Fibroblast of upper back skin (primary cell): ENCODE measurements at places on chromosomes 16 and 17.

GRCh38 chr16:4053301-4053845, 62.9 kb downstream of the ADCY9 start:
- no peak for DNase-seq

GRCh38 chr16:66091471-66091891, 275.0 kb upstream of the CDH5 start:
- peak; percentile 73 for DNase-seq

DNA sequence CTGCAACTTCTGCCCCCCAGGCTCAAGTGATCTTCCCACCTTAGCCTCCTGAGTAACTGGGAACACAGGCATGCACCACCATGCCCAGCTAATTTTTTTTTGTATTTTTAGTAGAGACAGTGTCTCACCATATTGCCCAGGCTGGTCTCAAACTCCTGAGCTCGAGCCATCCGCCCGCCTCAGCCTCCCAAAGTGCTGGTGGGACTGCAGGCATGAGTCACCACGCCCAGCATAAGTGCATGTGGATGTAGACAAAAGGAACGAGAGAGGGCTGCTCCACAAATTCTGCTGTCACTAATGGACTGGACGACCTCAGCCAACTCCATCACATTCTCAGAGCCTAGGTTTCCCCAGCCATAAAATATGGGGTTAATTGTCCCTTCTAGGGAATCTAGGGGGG, 7.7 kb upstream of the SP2 start:
- no peak for DNase-seq

- DNase-seq: no peak
Observed at GRCh38 chr17:62663304-62663703, 35.8 kb downstream of the MRC2 start.
